ENCODE measurements at places on chromosomes 16 and 17. TPM values are rescaled to one million over a fixed set of nuclear protein-coding genes. Genes with fewer than 3 reads are reported as not detected.

DNA sequence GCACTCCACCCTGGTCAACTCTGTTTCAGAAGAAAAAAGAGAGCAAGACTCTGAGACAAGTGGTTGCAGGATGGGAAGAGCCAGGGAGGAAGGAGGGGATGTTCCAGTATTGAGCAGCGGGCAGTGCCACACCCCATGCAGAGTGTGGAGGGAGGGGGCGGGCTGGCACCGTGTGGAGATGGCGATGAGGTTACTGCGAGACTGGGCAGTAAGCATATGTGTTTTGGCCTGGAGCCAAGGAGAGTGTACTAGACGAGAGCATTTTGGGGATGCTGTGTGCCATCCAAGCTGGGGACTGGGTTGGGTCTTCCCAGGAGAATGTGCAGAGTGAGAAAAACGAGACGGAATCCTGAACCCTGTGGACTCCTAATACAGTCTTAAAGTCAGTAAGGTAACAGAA is 3.4 kb downstream of the TBC1D24 start:
- DNase-seq, result no peak

DNA sequence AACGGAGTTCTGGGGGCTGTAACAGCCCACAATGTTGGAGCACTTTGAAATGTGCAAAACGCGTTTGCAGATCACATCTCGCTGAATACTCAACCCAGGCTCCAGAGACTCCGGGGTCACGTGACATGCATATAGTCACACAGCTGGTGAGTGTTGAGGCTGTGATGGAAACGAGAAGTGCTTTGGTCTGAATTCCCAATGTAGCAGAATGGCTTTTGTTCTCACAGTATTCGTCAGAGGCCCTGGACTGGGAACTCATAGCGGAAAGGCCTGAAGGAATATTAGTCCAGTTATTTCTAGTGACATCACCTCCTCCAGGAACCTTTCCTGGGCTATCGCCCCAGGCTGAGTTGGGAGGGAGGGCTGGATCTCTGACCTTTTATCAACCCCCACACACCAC is 95.8 kb upstream of the CRHR1 start:
- no peak for DNase-seq

- peak; percentile 75 for DNase-seq
Measured at GRCh38 chr17:5078106-5079028, at the start of gene ZFP3. TSS of gene ZFP3 (plus strand) at chr17:5078467. CDS start at chr17:5091505, 13,038 bp downstream.

GRCh38 chr16:57640612-57641011 is 12.2 kb downstream of the ADGRG1 start:
- DNase-seq, result no peak

GRCh38 chr16:81928975-81929374 is 82.3 kb downstream of the SDR42E1 start:
- no peak for DNase-seq

DNA sequence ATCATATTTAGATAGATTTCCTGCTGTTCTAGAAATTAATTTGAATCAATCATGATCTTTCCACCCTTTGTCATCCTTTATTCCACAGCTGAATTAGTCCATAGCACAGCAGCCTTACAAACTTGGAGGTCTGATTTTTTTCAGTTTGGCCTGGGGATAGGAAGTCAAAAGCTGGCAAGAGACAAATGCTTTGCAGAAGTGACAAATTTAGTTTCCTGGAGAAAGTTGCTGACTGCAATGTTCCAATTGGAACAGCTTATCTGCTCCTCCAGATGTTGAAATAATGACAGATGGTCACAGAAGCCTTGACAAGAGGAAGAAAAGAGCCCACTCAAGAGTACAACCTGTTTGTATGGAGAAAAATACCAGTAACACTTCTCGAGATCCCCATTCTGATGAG is 1276.1 kb upstream of the CDH8 start:
- no peak for DNase-seq

- DNase-seq, result no peak
Measured at GRCh38 chr17:70498631-70499030, 329.3 kb downstream of the KCNJ2 start.

DNA sequence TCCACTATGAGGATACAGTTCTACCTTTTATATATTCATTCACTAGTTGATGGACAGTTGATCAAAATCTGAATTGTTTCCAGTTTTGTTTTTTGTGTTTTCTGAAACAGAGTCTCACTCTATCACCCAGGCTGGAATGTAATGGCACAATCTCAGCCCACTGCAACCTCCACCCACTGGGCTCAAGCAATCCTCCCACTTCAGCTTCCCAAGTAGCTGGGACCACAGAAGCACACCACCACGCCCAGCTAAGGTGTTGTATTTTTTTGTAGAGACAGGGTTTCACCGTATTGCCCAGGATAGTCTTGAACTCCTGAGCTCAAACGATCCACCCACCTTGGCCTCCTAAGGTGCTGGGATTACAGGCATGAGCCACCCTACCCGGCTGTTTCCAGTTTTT is 21.0 kb downstream of the LSM12 start:
- no peak for DNase-seq

- no peak for DNase-seq
Measured at GRCh38 chr16:58495521-58496331, 4.2 kb upstream of the NDRG4 start.

DNA sequence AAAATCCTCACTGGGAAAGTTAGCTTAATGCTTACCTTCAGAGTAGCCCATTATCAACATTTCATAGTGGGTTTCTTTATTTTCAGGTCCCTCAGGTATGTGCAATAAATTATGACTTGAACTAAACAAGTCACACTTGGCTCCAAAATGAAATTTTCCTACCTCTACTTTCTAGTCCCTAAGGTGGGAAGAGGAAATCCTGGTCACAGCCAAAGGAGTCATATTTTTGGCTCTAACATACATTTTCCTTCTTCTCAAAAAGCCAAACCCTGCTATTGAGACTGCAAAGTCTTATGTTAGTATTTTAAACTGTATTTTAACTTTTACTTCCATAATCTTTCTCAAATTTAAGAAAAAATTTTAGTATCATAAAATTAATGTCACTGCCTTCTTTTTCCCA is 128.9 kb downstream of the BRIP1 start:
- DNase-seq, result no peak

GRCh38 chr16:47666434-47666833 is 205.3 kb downstream of the PHKB start:
- DNase-seq, result no peak

GRCh38 chr16:66476328-66477027 is 49.4 kb downstream of the BEAN1 start:
- peak; percentile 45 for DNase-seq

DNA sequence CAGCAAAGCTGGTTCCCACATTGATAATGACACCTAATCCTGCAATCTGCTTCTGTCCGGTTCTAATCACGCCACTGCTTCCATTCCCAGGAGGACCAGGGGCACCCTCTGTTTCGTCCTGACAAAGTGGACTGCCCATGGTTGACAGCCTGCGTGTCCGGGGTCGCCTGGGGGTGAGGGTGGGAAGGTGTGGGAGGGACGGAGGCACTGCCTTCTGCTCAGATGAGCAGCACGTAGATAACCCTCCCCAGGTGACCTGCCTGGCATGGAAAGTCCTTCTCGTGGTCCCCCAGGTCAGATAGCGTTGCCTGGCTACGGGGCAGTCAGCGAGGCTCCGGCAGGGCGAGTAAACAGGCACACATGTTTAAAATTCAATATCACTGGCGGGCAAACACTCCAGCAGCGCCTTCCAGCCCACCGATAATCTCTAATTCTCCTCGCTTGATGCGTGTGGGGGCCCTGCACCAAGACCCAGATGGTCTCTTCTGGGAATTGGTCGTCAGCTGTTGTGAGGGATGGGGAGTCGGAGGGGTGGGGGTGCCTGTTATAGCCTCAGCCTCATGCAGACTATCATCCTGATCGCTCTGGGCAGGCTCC is 132.2 kb downstream of the RAP1GAP2 start:
- DNase-seq, result no peak

GRCh38 chr17:68378268-68379176 is 78.8 kb downstream of the WIPI1 start:
- DNase-seq, result peak; percentile 97

GRCh38 chr16:14549789-14550153 is 80.3 kb downstream of the PARN start:
- peak; percentile 70 for DNase-seq

- DNase-seq, result no peak
Measured at GRCh38 chr16:3825940-3826339, 54.6 kb downstream of the CREBBP start.

- DNase-seq, result peak; percentile 66
Measured at GRCh38 chr17:59842901-59843652, 49.7 kb downstream of the TUBD1 start.

DNA sequence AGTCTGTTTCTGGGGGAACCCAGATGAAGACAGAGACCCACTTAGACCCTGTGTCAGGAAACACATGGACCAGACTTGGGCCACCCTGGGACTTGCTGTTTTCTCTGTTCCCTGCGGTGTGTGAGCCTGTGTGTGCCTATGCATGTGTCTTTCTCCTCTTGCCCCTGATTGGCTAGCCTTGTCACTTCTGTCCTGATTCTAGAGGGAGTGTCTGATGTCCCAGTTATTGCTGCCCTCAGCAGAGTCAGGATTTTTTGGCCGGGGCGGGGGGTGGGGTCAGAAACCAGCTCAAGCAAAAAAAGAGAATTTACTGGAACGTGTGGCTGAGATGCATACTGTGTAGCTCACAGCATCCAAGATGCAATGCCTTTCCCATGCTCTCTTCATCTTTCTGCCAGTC is 30.5 kb downstream of the PLCG2 start:
- DNase-seq, result no peak

DNA sequence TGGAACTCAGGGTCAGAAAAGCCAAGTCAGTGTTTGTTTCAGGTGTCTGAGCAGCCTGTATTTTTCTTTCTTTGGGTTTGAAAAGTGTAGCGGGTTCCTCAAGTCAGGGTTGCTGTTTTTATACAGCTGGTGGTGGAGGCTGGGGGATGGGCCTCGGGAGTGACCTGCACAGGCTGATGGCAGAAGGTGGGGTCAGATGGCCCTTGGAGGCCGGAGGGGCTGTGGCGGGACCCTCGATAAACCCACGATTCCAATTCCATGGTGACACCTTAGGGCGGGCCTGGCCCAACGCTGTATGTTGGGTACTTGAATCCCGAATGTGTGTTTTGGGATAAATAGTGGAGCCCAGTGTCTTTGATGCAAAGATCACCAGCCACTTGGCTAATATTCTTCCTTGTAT is 28.7 kb downstream of the COX4I1 start:
- no peak for DNase-seq

DNA sequence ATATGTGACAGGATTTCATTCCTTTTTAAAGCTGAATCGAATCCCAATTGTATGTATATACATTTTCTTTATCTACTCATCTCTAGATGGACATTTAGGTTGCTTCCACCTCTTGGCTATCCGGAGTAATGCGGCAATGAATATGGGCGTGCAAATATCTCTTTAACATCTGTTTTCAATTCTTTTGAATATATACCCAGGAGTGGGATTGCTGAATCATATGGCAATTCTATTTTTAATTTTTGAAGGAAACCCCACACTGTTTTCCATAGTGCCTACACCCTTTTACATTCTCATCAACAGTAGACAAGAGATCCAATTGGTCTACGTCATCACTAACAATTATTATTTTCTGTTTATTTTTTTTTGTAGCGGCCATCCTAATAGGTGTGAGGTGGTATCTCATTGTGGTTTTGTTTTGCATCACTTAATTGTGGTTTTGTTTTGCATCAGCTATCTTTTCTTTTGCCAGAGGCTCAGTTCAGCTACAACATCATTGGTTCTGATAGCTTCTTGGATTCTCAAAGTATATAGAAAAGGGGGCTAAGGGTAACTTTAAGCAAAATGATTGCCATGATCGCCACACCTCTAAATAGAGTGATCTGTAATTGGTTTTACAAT is 25.6 kb upstream of the MAP2K6 start:
- no peak for DNase-seq

GRCh38 chr17:63647065-63647725 is 25.0 kb downstream of the MAP3K3 start:
- DNase-seq, result no peak

GRCh38 chr17:17820463-17821158 is 16.2 kb downstream of the SREBF1 start:
- no peak for DNase-seq

- no peak for DNase-seq
Measured at GRCh38 chr17:15319452-15320010, 21.9 kb downstream of the TEKT3 start.

- DNase-seq, result no peak
Measured at GRCh38 chr17:27529230-27529796, 73.1 kb downstream of the KSR1 start.

DNA sequence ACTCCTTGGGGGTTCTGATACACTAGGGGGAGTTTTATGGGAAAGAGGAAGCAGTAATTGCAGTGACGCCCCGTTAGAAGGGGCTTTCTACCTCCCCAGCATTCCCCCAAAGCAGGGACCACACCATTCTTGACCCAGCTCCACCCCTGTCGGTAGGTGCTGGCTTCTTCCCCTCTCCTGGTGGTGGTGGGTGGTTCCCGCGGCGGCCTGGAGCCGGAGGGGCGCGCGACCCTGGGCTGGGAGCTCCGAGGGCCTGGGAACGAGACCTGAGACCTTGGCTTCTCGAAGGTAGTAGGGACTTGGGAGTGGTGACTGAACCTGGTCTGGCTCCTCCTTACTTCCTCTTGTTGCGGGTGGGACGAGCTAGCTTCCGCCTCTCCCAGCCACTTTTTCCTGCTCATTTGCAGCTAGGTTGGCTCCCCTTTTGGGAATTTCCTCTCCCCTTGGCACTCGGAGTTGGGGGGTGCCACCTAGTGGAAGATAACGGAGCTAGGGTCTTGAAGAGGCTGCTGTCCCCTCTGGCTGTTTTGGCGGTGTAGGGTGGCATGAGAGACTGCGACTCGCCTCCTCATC is 438 bp downstream of the GRN start:
- DNase-seq, result peak; percentile 58

DNA sequence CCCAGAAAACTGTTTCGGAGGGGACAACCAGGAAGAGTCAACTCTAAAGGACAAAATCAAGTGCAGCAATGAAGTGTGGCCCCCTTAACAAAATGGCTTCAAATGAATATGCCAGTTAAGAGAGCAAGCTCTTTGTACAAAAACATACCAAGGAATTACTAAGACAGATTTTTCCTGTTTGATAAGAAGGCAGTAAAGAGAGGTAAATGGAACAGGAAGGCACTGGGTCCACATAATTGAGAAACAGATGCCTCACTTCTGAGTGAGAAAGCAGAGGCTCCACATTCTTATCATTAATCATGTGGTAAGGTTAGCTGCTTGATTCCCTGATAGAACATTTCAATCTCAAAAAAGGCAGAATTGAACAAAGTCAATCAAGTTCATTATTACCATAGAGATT is 44.9 kb downstream of the MBTD1 start:
- DNase-seq, result no peak

DNA sequence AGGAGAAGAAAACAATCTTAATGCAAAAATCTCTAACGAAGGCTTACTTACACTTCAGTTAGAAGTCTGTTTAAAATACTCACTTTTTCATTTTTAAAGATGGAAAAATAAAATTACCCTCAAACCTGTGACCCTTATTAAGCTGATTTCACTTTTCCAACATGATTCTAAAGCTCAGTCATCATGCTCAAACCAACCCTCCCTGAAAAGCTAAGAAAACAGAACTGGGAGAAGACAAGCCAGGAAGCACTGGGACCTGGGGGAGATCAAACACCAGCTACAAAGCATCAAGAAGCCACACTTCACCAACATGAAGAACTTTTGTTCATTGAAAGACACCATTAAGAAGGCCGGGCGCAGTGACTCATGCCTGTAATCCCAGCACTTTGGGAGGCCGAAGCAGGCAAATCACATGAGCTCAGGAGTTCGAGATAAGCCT is 88.8 kb downstream of the LITAF start:
- no peak for DNase-seq

DPEP3 gene
- not detected for total RNA-seq

RHBDF1 gene
- 5.8 TPM for total RNA-seq

PROCA1 gene
- 0.73 TPM for total RNA-seq

TMEM235 gene
- total RNA-seq, result not detected
